ENCODE measurements at places on chromosomes 16 and 17. TPM values are rescaled to one million over a fixed set of nuclear protein-coding genes. Genes with fewer than 3 reads are reported as not detected.

Gene CNTNAP4
- not detected for total RNA-seq

DNA sequence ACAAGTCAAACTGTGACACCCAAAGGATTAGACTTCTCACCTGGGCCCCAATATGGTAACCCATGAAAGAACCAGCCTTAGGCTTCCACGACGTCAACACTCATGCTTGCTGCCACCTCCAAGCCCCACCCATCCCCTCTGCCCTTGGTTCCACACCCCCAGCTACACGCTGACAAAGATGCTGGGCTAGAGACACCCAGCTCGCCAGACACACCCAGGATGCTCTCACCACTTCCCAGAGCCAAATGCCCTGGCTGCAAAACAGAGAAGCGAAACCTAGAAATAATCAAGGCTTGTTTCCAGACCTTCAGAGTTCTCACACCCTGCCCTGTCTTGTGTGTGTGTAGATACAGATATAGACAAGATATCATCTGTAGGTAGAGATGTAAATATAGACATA is 26.0 kb upstream of the ADCY9 start:
- no peak for DNase-seq

DNA sequence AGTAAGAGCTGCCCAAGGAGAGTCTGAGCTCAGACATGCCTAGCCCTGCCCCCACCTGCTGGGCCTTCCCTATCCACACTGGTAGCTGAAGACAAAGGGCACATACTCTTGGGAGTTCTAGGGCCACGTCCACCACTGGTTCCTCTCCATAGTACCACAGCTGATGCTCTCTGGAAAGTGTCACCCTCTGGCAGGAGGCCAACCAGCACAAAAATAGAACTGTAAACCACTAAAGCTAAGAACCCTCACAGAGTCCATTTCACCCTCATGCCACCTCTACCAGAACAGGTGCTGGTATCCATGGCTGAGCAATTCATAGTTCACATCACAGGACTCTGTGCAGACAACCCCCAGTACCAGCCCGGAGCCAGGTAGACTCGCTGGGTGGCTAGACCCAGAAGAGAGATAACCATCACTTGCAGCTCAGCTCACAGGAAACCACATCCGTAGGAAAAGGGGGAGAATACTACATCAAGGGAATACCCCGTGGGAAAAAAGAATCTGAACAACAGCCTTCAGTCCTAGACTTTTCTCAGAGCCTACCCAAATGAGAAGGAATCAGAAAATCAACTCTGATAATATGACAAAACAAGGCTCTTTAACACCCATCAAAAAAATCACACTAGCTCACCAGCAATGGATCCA is 115.3 kb downstream of the CEP112 start:
- peak; percentile 11 for DNase-seq

Gene CHP2
- not detected for total RNA-seq

- no peak for DNase-seq
Measured at GRCh38 chr17:51954232-51954765, 204.2 kb downstream of the CA10 start.

DNA sequence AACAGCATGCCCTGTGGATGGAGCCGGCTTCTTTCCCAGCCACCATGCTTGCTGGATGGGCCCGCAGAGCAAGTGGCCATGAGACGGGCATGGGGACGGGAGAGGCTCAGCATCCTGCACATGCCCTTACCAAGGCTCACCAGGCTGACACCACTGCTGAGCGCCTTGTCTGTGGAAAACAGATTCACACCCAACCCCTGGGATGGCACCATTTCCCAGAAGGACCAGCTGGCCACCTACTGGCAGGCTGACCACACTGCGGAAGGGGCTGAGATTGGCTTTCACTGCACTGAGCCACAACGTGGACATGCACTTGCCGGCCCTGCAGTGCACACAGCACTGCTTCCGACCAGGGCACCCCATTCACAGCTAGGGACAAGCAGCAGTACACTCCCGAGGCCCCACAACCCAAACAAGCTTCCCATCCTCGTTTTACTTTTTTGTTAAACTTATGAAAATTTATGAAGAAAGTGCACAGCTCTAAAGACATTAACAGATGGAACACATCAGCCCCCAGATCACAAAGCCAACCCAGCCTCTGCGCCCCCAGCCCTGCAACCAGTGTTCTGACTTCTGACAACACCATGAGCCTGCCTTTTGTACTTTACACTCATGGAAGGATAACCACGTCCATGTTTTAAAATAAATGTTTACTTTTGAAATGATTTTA is 13.9 kb upstream of the KRTAP17-1 start:
- DNase-seq, result no peak

Gene GPR179
- total RNA-seq, result not detected

GRCh38 chr16:10865991-10866966 is 10.7 kb upstream of the CIITA start:
- DNase-seq, result peak; percentile 80

DNA sequence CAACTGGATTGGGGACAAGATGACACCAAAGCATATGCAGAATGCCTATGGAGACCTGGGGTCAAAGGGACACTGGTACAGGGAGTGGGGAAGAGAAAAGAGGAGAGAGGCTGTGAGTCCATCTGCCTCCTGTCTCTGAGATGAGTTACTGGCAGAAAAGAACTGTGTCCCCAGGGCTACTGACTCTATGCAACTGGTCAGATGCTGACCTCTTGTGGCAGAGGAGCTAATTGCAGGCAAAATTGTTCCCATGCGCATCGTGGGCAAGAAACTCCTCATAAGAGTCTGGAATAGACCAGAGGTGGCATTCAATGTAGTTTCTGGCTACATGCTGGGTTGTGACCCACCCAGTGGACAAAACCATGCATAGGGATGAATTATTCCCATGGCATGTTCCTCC is 26.1 kb upstream of the MLKL start:
- no peak for DNase-seq

Gene ENGASE
- 35.6 TPM for total RNA-seq

DNA sequence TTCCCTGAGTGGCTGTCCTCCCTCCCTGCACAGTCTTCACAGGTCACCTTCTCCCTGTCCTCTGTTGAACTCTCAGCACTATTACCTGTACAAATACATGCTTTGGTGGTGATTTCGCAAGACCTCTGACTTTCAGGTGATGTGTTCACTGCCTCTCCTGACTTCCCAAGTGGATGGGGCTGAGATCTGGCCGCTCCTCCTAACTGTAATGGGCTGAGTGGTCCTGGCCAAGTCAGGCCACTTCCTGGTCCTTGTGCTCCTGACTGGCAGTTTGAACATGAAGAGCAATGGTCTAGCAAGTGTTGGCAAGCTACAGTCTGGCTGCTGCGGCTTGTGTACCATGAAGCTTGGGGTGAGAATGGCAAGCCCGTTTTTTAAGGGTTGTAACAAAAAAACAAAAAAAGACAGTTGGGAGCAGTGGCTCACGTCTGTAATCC is 11.7 kb upstream of the TMED6 start:
- no peak for DNase-seq

GRCh38 chr17:75645501-75645888 is 12.3 kb downstream of the SMIM5 start:
- DNase-seq, result no peak

Gene SNTB2
- total RNA-seq, result 19.8 TPM

Gene KREMEN2
- not detected for total RNA-seq

Gene AURKB
- 1.3 TPM for total RNA-seq

- no peak for DNase-seq
Measured at GRCh38 chr17:78888941-78889518, 14.0 kb downstream of the CEP295NL start.

All from right cardiac atrium (tissue), 5 donors.